MG63 (cell line): ENCODE measurements at places on chromosomes 13 and 19.

DNA sequence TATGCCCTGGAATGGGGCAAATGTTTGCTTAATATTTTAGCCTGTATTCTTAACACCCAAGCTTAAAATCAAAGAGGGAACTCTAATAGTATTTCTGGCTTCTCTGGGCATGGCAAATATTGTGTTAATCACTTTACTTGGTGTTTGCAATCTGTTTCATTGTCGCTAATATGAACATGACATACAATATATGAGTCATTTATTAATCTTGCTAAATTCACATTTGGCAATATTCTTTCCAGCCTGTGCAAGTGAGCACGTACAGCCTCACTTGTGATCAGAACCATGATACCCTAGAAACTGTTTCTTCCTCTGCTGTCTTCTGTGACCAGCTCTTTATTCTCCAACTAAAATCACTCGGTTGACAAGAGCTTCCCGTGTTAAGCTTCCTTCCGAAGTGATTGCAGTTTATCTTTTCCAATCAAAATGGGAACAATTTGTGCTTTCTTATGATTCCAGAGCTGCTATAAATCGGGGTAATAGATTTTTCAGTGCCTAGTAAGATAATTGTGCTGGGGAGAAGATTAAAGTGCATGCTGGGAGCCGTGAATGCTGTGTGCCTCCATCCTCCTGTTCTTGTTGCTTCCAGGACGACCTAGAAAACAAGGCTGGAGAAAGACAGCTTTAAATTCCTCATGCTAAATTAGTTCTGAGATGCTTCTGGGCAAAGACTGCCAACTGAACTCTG lies 153.0 kb upstream of the TMTC4 start:
- no peak for DNase-seq

- DNase-seq, result peak; percentile 8
Measured at GRCh38 chr13:108924541-108924940, 295.1 kb downstream of the MYO16 start.

- DNase-seq, result peak; percentile 71
Measured at GRCh38 chr13:90414691-90415596, 932.5 kb upstream of the MIR17HG start.

GRCh38 chr19:17490411-17490810 lies 20.1 kb downstream of the SLC27A1 start:
- DNase-seq, result no peak

GRCh38 chr13:34153428-34154180 lies 335.7 kb downstream of the RFC3 start:
- no peak for DNase-seq

- no peak for DNase-seq
Measured at GRCh38 chr19:3171894-3172672, 6.5 kb upstream of the S1PR4 start.

- DNase-seq, result no peak
Measured at GRCh38 chr13:34011552-34012085, 193.7 kb downstream of the RFC3 start.

DNA sequence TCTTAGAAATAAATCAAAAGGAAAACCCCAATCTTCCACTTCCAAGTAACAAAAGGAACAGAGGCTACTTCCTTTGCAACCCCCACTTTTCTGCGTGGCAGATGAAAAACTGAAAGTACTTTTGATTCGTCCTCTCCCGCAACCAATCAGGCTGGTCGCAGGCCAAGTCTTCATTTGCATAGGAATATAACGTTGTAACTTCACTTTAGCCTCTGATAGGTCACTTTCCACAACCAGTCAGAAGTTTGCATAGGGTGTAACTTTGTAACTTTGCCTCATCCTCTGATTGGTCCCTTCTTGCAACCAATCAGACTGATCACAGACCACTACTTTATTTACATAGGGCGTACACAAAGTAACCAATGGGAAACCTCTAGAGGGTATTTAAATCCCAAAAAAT lies 37.2 kb downstream of the TGDS start:
- DNase-seq, result no peak

- DNase-seq, result peak; percentile 20
Measured at GRCh38 chr19:17985037-17985818, 18.3 kb downstream of the KCNN1 start.

- no peak for DNase-seq
Measured at GRCh38 chr13:109395014-109395413, 391.4 kb downstream of the IRS2 start.

DNA sequence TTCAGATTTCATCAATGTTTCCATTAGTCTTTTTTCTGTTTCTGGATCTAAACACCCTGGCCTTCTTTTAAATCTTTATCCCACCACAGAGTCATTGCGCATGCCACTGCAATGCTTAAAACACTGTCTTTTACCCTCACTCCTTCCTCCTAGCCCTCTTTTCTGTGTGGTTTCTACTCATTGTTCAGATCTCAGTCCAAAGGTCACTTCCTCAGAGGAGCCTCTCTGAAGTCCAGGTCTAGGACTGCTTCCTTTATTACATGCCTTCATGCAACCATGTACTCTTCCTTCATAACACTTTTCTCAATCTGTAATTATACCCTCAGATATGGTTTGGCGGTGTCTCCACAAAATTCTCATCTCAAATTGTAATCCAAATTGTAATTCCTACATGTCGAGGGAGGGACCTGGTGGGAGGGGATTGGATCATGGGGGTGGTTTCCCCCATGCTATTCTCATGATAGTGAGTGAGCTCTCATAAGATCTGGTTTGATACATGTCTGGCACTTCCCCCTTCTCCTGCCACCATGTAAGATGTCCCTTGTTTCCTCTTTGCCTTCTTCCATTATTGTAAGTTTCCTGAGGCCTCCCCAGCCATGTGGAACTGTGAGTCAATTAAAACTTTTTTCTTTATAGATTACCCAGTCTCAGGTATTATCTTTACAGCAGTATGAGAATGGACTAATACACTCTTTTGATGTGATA lies 808.9 kb downstream of the DIAPH3 start:
- no peak for DNase-seq

GRCh38 chr13:114114006-114114640 lies 18.3 kb downstream of the RASA3 start:
- no peak for DNase-seq

GRCh38 chr13:24982333-24982999 lies 113.5 kb upstream of the PABPC3 start:
- DNase-seq, result no peak

DNA sequence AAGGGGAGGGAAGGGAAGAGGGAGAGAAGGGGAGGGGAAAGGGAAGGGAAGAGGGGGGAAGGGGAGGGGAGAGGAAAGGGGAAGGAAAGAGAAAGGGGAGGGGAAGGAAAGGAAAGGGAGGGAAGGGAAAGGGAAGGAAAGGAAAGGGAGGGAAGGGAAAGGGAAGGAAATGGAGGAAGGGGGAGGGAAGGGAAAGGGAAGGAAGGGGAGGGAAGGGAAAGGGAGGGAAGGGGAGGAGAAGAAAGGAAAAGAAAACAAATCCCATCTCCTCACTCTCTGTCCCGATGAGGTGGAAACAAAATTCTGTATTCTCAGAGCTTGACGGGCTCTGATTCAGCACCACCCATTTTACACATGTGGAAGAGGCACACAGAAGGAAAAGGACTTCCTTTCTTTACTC lies 51.4 kb upstream of the SIN3B start:
- no peak for DNase-seq

- DNase-seq, result peak; percentile 13
Measured at GRCh38 chr13:113742000-113742441, 17.0 kb upstream of the TMEM255B start.

DNA sequence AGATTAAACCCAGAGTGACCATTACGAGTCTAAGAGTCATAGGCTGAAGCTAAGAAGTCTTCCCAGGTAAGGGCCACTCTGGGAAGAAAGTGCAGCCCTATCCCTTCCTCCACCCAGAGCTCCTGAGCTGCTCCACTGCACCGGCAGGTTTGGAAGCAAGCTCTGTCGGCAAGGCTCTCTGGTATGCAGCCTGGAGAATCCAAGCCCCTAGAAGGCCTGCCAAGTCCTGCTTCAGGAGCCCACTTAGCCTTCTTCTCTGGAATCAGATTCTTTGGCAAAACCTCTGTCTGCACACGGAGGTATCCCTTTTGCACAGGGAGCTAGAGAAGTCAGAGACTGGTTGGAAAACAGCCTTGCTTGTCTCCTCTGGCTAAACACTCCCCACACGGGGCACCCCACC lies 58.5 kb downstream of the CEBPG start:
- DNase-seq, result no peak

GRCh38 chr19:10517760-10518443 lies 655 bp upstream of the S1PR5 start:
- DNase-seq, result peak; percentile 25

GRCh38 chr13:48655291-48655690 lies 1.6 kb downstream of the CYSLTR2 start:
- DNase-seq, result no peak

DNA sequence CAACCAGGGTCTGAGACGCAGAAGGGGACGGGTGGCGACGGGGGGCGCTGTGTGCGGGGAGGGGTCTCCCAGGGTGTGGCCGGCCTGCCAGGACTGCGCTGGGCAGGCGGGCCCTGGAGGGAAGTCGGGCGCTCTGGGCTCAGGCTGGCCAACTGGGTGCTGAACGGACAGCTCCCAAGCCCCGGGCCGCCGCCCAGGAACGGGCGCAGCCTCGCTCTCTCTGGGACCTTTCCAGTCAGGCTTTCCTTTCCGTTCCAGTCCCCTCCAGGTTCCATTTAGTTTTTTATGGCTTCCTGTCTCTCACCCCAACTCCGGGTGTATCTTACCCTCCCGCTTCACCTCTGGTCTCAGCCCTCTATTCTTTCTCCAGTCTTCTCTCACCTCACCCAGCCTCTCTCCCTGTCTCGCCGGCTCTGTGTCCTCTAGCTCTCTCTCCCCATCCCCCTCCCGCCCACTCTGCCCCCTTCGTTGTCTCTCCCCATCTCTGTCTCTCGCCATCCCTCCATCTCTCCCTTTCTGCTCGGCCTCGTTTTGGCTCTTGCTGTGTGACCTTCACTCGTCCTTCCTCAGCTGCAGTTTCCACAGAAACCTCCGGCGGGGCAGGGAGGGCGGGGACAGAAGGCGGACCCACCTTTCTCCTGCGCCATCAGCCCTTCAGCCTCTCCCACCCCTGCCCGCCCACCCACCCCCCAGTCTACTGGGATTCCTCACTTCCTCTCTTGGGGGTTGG lies 3.3 kb upstream of the ATP1A3 start:
- peak; percentile 54 for DNase-seq

- no peak for DNase-seq
Measured at GRCh38 chr13:98752467-98753290, at the start of gene SLC15A1. Gene SLC15A1, minus strand, starts transcription at chr13:98752672. Its CDS starts 74 bp downstream, at chr13:98752598.

DNA sequence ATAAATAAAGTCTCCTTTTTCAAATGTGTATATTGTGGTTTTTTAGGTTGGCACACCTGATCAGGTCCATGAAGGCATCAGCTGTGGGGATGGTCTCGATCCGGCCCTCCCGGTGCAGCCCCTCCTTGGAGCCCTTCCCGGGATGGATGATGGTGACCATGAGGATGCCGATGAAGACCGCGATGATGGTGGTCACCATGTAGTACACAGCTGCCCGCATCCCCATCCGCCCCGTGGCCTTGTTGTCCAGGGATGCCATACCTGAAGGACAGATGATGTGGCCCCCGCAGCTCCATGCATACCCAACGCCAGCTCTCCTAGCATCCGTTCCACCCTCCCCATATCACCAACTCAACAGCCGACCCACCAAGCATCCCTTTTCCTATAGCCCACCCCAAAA lies 11.4 kb downstream of the SLC1A6 start:
- no peak for DNase-seq

DNA sequence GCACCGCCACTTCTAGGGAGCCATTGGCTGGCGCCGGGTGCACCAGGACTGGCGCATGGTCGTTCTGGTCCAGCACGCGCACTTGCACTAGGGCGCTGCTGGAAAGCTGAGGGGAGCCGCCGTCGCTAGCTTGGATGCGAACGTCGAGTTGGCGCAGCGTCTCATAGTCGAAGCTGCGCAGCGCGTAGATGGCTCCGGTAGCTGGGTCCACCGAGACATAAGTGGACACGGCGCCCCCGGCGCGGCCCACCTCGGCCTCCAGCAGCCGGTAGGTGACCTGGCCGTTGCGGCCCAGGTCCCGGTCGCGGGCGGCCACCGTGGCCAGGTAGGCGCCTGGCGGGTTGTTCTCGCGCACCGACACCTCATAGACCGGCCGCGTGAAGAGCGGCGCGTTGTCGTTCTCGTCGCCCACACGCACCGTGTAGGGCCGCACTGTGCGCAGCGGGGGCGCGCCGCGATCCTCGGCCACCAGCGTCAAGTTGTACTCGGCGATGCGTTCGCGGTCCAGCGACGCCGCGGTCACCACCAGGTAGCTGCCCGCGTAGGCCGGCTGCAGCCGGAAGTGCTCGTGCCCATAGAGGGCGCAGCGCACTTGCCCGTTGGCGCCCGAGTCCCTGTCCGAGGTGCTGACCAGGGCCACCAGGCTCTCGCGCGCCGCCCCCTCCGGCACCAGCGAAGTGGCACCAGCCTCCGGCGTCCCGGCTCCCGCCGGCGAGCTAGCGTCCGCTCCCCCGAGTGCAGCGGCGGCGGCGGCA lies 1.7 kb downstream of the PCDH8 start:
- DNase-seq, result no peak

- no peak for DNase-seq
Measured at GRCh38 chr19:41913538-41914423, 14.5 kb downstream of the ERFL start.

GRCh38 chr19:10191347-10191746 lies 3.4 kb downstream of the DNMT1 start:
- peak; percentile 94 for DNase-seq

- DNase-seq, result no peak
Measured at GRCh38 chr13:44368599-44369368, 4.8 kb upstream of the SERP2 start.

DNA sequence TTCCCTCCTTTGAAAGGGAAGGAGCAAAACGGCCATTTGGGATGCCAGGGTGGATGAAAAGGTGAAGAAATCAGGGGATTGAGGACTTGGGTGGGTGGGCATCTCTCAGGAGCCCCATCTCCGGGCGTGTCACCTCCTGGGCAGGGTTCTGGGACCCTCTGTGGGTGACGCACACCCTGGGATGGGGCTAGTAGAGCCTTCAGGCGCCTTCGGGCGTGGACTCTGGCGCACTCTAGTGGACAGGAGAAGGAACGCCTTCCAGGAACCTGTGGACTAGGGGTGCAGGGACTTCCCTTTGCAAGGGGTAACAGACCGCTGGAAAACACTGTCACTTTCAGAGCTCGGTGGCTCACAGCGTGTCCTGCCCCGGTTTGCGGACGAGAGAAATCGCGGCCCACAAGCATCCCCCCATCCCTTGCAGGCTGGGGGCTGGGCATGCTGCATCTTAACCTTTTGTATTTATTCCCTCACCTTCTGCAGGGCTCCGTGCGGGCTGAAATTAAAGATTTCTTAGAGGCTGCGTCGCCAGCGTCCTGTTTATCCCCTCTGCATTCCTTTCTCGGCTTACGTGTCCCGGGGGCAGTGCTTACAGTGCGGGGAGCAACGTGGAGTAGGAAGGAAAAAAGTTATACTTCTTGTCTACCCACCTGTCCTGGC lies 15.2 kb upstream of the S1PR4 start:
- DNase-seq, result peak; percentile 30

GRCh38 chr19:1421958-1422305 lies 14.5 kb downstream of the DAZAP1 start:
- DNase-seq, result no peak

- DNase-seq, result no peak
Measured at GRCh38 chr19:10523135-10523636, 5.9 kb upstream of the S1PR5 start.

- DNase-seq, result no peak
Measured at GRCh38 chr19:9485140-9485539, 13.3 kb downstream of the ZNF560 start.

GRCh38 chr13:47798194-47798593 lies 202.9 kb downstream of the SUCLA2 start:
- DNase-seq, result no peak
